ENCODE measurements at places on chromosomes 3 and 15.

GRCh38 chr3:133840767-133841166, 35.2 kb downstream of the SRPRB start:
- no peak for DNase-seq

DNA sequence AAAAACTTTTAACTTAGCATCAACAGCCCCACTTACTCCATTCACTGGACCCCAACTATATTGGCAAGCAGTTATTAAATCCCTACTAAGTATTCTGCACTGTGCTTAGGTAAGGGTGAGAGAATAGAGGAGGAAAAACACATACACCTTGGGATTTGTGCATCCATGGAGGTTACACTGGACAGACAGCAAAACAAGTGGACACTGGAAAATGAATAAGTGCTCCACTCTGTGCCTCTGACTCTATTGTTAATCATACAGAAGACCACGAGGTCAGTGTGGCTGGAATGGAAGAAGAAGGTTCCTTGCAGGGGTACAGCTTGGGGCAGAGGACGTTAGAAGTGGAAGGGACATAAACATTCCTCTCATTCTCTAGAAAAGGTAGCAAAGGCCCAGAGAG, 3.2 kb downstream of the ADCY5 start:
- DNase-seq = no peak

DNA sequence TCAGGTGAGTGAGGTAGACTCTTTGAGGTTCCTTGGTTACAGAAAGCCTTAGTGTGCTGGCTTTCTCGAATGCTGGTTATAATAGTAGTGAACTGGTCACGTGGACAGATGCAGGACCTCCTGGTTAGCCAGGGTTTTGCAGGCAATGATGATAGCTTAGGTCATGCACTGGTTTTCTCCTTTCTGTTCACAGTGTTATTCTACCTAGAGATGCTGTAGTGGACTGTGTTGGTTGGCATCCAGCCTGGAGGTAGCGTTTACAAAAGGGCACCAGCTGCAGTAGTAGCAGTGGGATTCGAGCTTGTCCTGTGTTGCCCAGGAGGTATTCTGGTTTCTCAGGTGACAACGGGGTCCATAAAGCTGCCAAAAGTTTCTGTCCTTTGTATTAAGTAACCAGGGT, 27.0 kb downstream of the PCCB start:
- no peak for DNase-seq

DNA sequence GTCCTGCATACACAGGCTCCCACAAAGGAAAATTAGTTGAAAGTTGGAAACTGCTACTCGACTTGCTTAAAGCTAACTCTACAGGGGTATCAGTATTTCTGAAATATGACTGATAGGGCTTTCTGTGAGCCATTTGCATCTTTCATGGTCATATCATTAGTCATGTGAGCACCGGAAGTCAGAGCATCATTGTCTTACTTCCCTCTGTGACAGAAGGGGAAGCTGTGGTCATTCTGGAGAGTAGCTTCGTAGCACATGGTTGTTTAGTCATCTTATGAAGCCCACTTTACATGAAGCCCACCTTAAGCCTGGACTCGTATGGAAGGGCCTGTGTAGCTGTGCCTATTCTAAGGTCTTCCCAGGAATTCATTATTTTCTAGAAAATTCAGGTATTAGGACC, 69.0 kb downstream of the COL6A5 start:
- no peak for DNase-seq

DNA sequence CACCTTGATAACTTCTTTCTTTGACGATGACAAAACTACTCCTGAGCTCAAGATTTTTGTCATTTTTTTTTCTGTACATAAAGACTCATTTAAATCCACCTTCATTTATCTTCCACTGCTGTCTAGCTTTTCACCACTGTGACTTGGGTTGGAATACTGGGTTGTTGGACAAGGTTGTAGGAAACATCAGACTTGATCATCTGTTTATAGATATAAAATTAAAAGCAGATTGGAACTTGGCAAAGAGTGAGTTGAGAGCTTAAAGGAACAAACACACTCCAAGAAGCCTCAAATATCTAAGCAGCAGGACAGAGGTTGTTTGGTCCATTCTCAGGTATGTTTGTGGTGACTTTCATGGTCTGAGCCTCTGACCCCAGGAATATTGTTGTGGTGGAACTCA, 141.7 kb upstream of the NDN start:
- no peak for DNase-seq

- peak; percentile 77 for DNase-seq
Observed at GRCh38 chr3:134094491-134094890, 64.8 kb upstream of the SLCO2A1 start.

DNA sequence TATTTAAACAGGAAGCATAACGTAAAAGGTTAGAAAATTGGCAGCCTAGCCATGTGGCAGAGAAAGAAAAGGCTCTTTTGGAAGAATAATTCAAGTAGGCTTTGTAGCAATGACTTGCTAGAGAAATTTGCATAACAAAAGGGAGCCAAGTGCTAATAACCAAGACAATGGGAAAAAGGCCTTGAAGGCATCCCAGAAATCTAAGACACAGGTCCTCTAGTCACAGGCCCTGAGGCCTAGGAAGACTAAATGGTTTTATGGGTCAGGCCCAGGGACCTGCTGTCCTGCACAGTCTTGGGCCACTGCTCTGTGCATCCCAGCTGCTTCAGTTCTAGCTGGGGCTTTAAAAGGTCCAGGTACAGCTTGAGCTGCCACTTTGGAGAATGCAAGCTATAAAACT, 78.5 kb downstream of the FGF7 start:
- DNase-seq = no peak

DNA sequence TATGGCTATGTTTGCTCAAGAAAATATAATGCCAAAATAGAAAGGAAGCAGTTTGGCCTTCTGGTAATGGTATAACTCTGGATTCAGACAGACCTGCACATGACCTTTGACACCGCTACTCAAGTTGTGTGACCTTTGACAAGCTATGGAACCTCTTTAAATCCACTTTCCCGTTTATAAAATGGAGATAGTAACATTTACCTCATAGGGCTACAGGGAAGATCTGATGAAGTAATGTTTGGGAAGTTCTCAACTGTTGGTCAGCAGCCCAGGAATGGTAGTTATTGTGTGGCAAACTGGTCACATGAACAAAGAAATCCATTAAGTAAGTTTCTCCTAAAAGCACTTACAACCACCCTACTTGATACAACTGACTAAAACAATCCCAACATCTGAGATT, 95.1 kb upstream of the PHLDB2 start:
- peak; percentile 85 for DNase-seq

DNA sequence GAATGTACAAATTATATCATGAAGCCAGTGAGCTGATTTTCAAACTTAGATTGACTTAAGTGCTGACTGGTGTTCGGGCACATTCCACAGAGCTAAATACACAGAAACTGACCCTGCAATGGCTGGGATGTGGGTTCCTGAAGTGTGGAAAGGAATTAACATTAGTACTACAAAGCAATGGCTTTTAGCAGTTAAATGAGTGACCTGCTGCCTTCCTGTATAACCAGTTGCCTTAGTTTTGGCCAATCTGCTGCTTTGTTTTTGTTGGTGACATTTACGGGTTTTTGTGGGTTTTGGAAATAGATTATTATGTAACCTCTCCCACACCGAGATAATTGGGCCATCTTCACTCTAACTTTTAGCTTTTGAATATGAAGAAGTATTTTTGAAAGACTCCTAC, 2.4 kb upstream of the SKIC8 start:
- DNase-seq = no peak

DNA sequence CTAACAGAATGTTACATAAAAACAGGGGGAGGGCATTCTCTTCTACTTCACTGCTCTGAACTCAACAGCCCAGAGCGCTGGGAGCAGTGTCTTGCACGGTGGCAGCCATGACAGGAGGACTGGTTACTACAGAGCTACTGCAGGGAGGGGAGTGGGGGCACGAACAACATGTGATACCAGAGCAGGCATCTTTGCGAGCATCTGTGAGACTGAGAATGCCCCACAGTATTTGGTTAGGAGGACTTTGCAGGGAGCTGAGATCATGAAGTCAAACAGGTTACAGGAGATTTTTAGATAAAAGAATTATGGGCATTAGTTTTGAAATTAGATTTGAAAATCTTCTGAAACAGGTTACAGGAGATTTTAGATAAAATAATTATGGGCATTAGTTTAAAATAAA, 58.8 kb upstream of the GOLGA8B start:
- DNase-seq = no peak

- DNase-seq = no peak
Observed at GRCh38 chr3:190541560-190541959, 27.7 kb downstream of the IL1RAP start.

- DNase-seq = peak; percentile 8
Observed at GRCh38 chr3:145857956-145858355, 303.0 kb downstream of the PLOD2 start.

DNA sequence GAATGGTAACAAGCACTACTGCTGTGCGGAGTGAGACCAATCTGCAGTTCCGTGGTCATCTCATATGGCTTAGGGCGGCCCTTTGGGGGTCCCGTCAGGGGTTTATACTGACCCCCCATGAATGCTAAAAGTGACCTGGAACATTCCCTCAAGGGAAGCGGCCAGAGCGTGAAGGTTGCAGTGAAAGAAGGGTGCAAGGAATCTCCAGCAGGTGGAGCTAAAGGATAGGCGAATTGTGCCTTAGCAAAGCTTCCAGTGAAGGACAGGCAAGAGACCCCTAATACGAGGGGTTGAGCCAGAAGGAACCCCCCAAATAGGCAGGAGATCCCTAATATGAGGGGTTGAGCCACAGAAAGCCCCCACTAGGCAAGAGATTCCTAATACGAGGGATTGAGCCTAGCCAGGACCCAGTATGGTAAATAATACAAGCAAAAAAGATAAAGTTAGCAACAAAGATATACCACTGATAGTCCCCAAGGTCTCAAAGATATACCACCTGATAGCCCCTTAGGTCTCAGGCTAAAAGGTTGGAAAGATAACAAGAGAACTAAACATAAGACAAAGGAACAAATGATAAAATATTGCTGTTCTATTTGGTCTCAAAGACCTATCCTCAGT, 32.8 kb downstream of the ZNF589 start:
- peak; percentile 75 for DNase-seq

DNA sequence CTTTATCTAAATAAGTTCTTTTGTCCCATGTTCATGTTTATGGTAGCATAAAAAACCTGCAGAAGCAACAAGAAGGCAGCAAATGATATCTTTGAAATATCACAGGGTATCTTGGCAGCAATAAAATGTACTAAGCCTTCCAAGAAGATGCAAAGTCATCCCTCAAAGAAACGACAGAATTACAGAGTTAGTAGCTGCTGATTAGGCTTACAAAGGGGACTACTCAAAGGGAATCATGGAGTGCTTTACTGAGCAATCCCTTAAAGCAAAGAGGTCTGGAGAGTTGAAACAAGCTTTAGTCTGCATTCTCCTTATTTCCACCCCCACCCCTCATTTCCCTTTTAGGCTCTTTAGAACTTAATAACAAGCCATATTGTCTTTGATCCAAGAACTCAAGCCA, 935.0 kb downstream of the SQOR start:
- DNase-seq = no peak

- DNase-seq = peak; percentile 59
Observed at GRCh38 chr15:48962662-48963523, 826 bp downstream of the SHC4 start.

DNA sequence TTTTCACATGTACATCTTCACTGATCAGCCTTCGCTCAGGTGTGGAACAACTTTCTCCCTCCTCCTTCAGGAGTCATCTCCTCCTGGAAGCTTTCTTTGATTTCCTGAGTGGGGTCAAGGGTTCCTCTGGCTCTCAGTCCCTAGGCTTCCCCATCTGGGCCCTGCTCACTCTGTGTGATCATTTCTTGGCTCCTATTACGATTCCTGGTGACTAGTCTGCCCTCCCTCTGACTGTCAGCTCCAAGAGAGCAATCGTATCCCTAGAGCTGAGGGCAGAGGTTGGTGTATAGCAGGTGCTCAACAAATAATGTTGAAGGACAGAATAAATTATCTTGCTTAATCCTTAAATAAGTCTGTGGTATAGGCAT, 15.3 kb upstream of the PRKCD start:
- DNase-seq = no peak

DNA sequence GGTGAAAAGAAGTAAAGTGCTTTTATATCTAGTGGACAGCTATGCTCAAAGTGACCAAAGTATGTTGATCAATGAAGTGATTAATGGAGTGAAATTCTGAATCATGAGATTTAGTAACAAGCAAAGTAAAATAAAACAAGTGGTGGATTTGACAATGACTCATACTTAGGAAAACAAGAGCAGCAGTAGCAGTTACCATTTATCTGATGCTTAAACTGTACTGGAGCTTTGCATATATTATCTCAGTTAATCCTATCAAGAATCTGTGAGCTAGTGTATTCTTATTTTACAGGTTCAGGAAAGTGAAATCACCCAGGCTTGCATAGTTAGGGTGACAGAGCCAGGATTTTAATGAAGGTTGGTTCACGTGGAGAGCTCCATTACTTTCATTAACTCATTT, 50.6 kb upstream of the SPATA16 start:
- DNase-seq = no peak

GRCh38 chr15:38520035-38520434, 44.6 kb downstream of the RASGRP1 start:
- DNase-seq = no peak

DNA sequence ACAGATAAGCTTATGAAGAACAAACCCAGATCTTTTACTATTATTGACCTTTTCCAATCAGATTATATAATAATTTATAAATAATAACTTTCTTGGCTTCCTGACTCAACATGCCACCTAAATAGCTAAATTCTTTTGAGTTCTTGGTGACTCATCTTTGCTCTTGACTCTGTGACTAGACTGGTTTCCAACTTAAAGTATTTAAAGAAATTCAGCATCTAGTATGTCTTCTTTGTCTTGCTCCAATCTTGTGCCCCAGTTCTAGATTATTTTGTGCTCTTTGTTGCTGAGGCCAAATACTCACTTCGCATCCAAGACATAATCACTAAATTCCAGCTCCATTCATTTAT, 483.2 kb upstream of the TBL1XR1 start:
- no peak for DNase-seq

DNA sequence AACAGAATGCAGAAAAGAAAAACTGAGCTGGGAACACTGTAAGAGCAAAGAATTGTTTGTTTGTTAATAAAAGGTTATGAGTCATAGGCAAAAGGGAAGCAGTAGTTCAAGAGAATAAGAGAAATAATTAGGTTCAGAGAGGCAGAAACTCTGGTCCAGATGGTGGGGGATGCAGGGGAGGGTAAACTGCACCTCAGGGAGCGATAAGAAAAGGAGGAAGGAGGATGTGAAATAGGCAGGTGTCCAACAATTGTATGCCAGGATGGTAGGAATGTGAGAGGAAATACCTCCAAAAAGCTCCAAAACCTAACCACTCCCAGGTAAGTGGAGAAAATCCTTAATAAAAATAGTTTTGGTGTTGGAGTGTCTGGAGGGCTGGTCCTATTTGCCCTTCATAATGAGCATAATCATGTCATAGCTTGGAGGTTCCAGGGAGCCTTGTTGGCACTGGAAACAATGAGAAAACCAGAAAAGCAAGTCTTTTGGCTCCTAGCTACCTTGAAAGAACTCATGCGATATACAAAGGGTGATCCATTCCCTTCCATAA, 405.4 kb upstream of the TBL1XR1 start:
- DNase-seq = no peak

- no peak for DNase-seq
Observed at GRCh38 chr3:113834983-113835382, 3.6 kb upstream of the GRAMD1C start.

- no peak for DNase-seq
Observed at GRCh38 chr3:73026760-73027113, 30.1 kb downstream of the PPP4R2 start.

- no peak for DNase-seq
Observed at GRCh38 chr3:197408177-197408957, 110.0 kb upstream of the DLG1 start.
